IMR-90 (cell line): ENCODE measurements at places on chromosomes 16 and 17. TPM values are rescaled to one million over a fixed set of nuclear protein-coding genes. Genes with fewer than 3 reads are reported as not detected.

GRCh38 chr16:1980030-1980769 is 1.1 kb downstream of the NOXO1 start:
- DNase-seq, result no peak

GRCh38 chr16:46746821-46747776 is 1.0 kb downstream of the MYLK3 start:
- DNase-seq, result no peak

GRCh38 chr17:79017546-79018369 is 6.2 kb upstream of the C1QTNF1 start:
- no peak for DNase-seq

KCNH6 gene
- polyA plus RNA-seq, result 0.17 and 0.32 TPM in 2 replicates

SDR42E1 gene
- 0.32 and 0.44 TPM in 2 replicates for polyA plus RNA-seq
